Type B pancreatic cell (in vitro differentiated cells): ENCODE measurements at places on chromosomes 5 and 9. TPM values are rescaled to one million over a fixed set of nuclear protein-coding genes. Genes with fewer than 3 reads are reported as not detected.

- DNase-seq, result no peak
Measured at GRCh38 chr9:37503736-37504135, 18.0 kb downstream of the POLR1E start.

GRCh38 chr9:14308853-14309145 is 5.1 kb downstream of the NFIB start:
- DNase-seq, result no peak

Gene DMGDH
- total RNA-seq, result 0.48 and 0.74 TPM in 2 replicates

GRCh38 chr9:75226403-75227139 is 138.3 kb downstream of the OSTF1 start:
- DNase-seq, result no peak

- no peak for DNase-seq
Measured at GRCh38 chr9:37410969-37411785, 11.3 kb upstream of the GRHPR start.
